GM12864 (cell line): ENCODE measurements at places on chromosomes 11 and 22.
A peak's percentile ranks its signal among the peaks of the same experiment; 100 is the strongest.

DNA sequence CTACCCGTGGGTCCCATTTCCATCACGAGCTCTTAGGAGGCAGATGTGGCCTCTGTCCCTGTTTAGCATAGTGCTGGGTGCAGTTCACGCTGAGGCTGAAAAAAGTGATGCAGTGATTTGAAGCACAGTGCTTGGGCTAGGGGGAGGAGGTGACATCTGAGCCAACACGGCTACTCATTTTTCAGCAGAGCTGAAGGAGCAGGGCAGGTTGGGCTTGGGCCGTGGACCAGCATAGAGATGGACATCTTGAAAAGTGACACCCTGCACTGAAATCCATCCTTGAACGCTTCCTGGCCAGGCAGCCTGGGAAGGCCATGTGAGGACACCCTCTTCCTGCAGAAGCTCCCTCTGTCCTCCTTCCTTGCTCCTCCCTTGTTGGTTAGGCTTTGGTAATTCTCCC, 66.4 kb downstream of the ADAMTS15 start:
- DNase-seq = no peak

DNA sequence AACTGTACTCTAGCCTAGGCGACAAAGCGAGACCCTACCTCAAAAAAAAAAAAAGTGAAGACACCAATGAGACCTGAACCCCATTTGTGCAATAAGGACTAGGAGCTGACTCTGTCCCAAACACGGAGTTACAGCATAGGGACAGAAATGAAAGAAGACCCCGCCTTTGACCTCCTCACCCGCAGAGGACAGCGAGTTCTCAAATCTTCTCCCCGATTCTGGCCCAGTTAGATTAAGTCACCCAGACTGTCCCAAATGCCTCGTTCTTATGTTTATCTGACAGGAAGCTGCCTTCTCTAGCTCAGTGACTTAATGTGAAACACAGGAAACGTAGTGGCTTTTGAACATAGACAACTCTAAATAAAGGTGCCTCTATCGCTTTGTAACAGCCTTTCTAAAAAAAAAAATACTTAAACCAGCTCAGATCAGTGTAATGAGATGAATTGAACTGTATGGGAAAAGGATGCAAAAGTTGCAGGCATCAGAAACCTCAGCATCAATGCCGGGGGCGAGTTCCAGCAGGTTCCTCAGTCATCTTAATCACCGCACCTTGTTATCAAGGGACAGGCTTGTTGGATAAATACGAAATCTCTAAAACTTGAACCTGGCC, 10.6 kb downstream of the MYH9 start:
- peak; percentile 61 for DNase-seq

DNA sequence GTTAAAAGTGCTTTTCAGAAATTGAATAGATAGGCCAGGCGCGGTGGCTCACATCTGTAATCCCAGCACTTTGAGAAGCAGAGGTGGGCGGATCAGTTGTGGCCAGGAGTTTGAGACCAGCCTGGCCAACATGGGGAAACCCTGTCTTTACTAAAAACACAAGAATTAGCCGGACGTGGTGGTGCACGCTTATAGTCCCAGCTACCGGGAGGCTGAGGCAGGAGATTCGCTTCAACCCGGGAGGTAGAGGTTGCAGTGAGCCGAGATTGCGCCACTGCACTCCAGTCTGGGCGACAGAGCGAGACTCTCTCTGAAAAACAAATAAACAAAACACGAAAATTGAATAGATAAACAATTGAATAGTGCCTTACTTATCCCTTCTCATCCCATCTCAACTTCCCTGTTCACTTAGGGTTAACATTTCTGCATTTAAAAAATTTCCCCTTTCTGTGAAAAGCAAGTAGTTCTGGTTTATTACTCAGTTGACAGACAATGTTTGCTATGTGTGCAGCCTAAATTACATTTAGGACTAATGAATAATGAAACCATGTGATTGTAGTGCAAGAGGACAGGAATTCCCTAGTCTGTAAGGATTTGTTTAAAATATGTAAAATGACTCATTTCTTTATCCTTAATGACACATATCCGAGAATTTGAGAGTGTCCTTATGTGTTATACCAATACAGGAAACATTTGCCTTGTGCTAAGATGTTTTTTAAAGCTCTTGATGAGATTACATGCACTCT, 6.0 kb downstream of the RNF169 start:
- no peak for DNase-seq

DNA sequence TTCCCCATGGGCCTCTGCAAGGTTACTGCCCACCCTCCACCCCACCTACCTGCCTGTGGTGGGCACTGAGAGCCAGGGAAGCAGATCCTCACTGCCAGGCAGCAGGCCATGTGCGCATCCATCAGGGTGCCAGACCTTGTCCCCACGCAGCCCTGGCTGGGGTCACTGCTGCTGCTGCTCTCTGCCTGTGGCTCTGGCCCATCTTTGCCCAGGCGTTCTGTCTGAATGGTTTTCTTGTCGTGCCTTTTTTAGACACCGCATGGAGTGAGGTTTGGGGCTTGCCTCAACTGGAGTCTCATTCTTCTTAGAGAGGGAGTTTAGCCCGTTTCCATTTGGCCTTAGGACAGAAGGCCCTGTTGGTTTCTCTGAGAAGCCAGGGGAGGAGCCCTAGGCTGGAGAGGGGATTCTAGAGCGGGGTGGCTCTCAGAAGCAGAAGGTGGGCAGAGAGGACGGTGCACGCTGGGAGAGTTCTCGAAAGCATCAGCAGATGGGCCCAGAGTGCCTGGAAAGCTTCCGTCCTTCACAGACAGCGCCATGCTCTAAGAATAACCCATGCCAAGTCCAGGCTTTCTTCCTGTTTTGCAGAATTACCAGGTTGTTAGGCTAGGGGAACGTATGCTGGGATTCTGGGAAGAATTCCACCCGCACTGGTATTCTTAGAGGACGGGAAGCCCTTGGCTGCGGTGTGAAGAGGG, 8.1 kb downstream of the TANGO2 start:
- no peak for DNase-seq

DNA sequence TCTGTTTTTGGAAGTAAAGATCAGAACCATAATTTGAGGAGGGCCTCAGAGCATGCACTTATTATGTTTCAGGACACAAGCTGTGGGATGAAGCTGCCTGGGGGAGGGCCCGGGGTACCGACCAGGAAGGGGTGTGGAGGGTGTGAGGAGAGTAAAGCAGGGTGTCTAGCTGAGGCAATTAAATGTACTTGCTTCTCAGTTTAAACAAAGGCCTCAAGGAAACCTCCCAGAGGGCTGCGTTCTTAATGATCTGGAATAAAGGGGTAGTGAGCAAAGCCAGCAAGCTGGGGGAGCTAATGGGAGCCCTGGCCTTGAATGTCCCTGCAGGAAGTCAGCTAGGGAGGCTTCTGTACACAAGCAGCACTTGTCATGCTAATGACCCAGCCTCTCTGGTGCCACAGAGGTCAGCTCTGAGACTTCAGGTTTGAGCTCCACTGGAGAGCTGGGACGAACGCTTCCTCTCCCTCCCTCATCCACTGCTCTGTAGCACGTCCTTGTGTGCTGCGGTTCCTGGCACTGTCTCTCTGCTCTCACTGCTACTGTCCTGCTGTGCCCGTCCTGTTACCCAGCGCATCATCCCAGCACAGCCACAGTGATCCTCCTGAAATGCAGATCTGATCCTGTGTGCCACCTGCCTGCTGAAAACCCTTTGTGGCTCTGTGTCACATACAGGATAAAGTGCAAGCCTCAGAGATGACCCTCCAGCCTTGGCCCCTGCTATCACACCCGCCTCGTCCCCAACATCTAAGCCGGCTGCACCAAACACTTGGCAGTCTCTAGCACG, 159.7 kb downstream of the DBX1 start:
- DNase-seq = no peak

- DNase-seq = no peak
Measured at GRCh38 chr11:33263549-33263948, 6.4 kb downstream of the HIPK3 start.

- DNase-seq = no peak
Measured at GRCh38 chr11:66987924-66988637, 13.0 kb downstream of the C11orf86 start.

- no peak for DNase-seq
Measured at GRCh38 chr11:117641008-117641915, 155.8 kb downstream of the DSCAML1 start.

- no peak for DNase-seq
Measured at GRCh38 chr11:8276528-8276927, 12.8 kb upstream of the LMO1 start.

DNA sequence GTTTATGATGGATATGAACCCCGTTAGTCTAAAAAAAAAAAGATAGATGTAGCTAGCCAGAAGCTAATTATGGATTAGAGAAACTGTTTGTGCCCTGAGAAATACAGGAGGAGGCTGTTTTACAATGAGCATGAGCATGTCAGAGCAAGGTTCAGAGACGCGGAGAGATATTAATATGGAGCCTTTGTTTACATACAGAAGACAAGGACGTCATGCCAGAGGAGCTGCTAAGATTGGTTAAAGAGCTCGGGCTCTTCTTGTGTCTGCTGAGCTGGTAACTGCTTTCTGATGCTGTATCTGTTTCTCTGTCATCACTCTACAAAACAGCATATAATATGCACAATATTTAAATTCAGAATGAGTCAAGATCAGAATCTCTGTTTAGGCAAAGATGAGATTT, 24.9 kb upstream of the CCDC89 start:
- no peak for DNase-seq

GRCh38 chr11:73972620-73973449, 9.8 kb downstream of the UCP2 start:
- no peak for DNase-seq

- no peak for DNase-seq
Measured at GRCh38 chr22:19719050-19719482, 4.3 kb upstream of the GP1BB start.

GRCh38 chr11:1116666-1117390, 40.9 kb upstream of the MUC5AC start:
- no peak for DNase-seq

- no peak for DNase-seq
Measured at GRCh38 chr11:125170001-125170509, 5.5 kb downstream of the PKNOX2 start.

GRCh38 chr22:41231369-41231768, 9.4 kb downstream of the CHADL start:
- DNase-seq = no peak

DNA sequence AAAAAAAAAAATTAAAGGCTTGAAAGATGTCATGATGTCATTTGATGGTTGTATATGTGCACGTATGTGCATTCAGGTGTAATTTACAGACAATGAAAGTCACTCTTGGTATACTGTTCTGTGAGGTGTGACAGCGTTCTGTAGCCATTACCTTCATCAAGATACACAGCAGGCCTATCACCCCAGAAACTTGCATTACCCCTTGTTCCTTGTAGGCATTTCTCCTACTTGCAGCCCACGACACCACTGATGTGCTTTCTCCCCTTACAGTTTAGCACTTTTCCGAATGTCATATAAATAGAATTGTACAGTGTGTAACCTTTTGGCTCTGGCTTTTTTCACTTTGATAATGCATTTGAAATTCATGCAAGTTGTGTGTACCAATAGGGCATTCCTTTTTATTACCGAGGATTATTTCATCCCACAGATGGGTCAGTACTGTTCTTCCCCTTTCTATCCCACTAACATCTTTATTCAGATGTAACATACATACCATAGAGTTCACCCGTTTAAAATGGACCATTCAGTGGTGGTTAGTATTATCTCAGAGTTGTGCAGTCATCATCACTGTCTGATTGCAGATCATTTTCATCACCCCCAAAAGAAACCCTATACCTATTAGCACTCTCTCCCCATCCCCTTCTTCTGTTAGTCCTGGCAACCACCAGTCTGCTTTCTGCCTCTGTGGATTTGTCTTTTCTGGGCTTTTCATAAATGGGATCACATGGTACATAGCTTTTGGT, 30.3 kb downstream of the BCR start:
- no peak for DNase-seq

DNA sequence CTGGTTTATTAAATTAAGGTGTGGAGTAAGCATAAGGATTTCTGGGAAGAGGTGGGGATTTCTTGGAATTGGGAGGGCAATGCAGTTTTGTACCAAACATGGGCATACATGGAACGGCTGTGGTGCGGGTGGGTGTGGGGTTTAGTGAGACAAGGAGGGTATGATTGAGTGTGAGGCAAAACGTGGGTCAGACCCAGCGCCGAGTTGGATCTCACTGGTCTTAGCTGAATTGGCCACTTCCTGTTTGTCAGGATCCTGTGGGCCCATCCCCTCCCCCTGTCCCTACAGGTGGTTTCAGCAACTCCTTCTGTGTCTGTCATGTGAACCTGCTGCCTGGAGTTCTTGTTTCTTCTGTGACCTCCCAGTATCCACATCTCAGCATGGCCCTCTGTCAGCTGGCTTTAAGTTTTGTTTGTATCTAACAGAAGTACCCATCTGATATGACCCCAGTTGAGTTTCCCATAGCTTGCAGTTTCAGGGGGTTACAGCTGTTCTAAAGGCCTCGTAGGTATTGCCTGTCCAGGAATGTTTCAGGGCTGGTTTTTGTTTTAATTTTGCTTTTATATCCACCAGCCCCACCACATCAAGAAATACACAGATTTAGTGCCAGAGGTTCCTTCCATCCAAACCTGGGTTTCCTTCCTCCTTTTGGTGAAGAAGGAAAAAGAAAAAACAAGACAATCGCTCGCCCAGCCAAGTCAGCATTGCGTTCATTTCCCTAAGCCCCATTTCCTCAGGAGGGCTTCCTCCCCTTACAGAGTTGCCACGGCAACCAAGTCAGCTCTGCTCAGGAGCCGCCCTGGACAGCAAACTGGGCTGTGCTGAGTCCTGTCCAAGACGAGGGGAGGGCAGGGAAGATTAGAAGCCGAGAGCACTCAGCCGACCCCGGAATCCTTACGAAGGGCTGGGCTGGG, 6.0 kb downstream of the APOL1 start:
- DNase-seq = no peak

DNA sequence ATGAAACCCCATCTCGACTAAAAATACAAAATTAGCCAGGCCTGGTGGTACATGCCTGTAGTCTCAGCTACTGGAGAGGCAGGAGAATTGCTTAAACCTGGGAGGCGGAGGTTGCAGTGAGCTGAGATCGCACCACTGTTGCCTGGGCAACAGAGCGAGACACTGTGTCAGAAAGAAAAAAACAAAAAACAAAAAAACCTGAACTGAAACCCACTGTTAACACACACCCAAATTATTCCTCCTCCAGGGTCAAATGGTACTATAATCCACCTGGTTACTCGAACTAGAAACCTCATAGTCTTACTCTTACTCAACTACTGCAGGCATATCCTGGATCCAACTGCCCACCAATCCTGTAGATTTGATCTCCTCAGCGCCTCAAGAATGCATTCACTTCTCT, 35.5 kb downstream of the USP28 start:
- DNase-seq = peak; percentile 61

DNA sequence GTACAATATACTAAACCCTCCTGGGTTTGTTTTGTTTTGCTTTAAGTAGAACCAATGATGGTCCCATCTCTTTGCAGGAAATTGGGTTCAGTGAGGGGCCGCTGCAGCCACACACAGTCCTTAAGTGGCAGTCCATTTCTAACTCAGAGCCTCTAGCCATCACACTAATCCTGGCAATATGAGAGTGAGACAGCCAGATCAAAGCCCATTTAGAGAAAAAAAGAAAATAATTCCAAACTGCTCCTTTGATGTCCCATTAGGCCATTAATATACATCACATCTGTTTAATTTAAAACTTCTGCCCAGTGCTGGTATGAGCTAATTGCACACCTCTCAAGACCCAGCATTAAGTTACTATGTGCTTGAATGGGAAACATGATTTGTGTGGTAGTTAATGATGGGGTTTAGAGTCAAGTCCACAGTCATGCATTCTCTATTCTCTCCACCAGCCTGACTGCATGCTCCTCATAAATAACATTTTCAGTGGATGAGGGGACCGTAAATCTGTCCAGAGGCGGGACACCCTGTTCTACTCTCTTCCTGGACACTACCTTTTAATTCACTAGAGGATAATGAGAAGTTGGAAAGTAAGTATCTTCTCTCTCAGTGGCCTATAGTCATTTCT, 53.8 kb upstream of the BIRC3 start:
- DNase-seq = no peak
